ENCODE measurements at places on chromosomes 2 and 18. TPM values are rescaled to one million over a fixed set of nuclear protein-coding genes. Genes with fewer than 3 reads are reported as not detected.

- no peak for DNase-seq
- no peak overlapping the region for H3K4me3 ChIP-seq
- H3K27ac ChIP-seq, result no peak overlapping the region
- peaks cover 3% of the 10 kb centered on the region for H3K27me3 ChIP-seq
- no peaks in the 10 kb centered on the region for H3K36me3 ChIP-seq
Observed at GRCh38 chr2:99512181-99512591, 22.4 kb upstream of the REV1 start.

GRCh38 chr2:235283246-235283645 lies 210.6 kb upstream of the AGAP1 start:
- H3K4me1 ChIP-seq, result no peaks in the 10 kb centered on the region
- peak; percentile 52 for DNase-seq
- H3K27me3 ChIP-seq, result peaks cover 15% of the 10 kb centered on the region
- H3K27ac ChIP-seq, result no peak overlapping the region
- H3K4me3 ChIP-seq, result no peak overlapping the region
- H3K36me3 ChIP-seq, result no peaks in the 10 kb centered on the region

STK25 gene
- 211 TPM for total RNA-seq

GRCh38 chr2:150034665-150035064 lies 447.1 kb upstream of the MMADHC start:
- no peak overlapping the region for H3K4me3 ChIP-seq
- no peaks in the 10 kb centered on the region for H3K36me3 ChIP-seq
- H3K4me1 ChIP-seq, result no peaks in the 10 kb centered on the region
- no peaks in the 10 kb centered on the region for H3K27me3 ChIP-seq

DNA sequence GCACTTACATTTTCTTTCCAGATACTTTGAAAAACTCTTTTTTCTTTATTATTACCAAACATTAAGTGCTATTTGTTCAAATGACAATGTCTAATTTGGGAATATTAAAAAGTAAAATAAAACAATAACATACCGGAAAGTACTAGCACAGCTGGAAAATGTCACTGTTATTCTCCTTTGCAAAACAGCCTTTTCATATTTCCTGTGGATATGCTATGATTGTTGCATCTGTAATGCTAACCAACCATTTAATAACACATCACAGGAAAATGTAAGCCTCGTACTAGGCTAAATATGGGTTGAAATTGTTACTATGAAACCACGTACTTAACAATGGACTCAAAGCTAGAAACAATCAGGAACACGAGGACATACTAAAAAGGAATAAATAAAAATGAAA lies 298.1 kb downstream of the CBLN2 start:
- no peaks in the 10 kb centered on the region for H3K4me1 ChIP-seq
- no peak overlapping the region for H3K4me3 ChIP-seq
- no peaks in the 10 kb centered on the region for H3K36me3 ChIP-seq
- no peak overlapping the region for H3K27ac ChIP-seq
- no peaks in the 10 kb centered on the region for H3K27me3 ChIP-seq
- DNase-seq, result no peak

SERPINB7 gene
- 18.0 TPM for total RNA-seq

- H3K27ac ChIP-seq, result peak within 1 kb of the TSS; percentile 90
- H3K27me3 ChIP-seq, result no peaks in the 10 kb centered on the region
- peak; percentile 87 for DNase-seq
- no peaks in the 10 kb centered on the region for H3K4me1 ChIP-seq
Observed at GRCh38 chr2:5691985-5692529, at the start of gene SOX11. TSS of gene SOX11 (plus strand) at chr2:5692384. CDS start at chr2:5692722, 338 bp downstream.

DNA sequence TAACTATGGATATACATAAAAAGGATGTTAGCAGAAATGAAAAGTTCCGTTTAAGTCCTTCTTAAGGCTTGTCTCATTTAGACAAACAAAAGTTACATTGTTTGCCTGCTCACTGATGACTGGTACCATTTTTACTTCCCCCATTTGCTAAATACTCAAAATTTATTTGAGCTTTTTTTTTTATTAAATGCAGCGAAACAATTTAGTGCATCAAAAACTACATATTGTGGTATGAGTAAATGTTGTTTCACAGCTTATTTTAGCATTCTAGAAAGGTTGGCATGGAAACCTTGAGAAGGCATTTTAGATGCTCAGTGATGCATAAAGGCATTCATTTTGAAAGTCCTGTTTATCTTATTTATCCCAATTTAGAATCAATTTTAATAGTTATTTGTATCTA lies 100.0 kb downstream of the MAP2 start:
- DNase-seq, result peak; percentile 33
- H3K4me1 ChIP-seq, result peaks cover 35% of the 10 kb centered on the region
- H3K27ac ChIP-seq, result peak overlapping the region; percentile 35
- H3K36me3 ChIP-seq, result no peaks in the 10 kb centered on the region
- H3K27me3 ChIP-seq, result no peaks in the 10 kb centered on the region
- H3K4me3 ChIP-seq, result peak overlapping the region; percentile 2

DNA sequence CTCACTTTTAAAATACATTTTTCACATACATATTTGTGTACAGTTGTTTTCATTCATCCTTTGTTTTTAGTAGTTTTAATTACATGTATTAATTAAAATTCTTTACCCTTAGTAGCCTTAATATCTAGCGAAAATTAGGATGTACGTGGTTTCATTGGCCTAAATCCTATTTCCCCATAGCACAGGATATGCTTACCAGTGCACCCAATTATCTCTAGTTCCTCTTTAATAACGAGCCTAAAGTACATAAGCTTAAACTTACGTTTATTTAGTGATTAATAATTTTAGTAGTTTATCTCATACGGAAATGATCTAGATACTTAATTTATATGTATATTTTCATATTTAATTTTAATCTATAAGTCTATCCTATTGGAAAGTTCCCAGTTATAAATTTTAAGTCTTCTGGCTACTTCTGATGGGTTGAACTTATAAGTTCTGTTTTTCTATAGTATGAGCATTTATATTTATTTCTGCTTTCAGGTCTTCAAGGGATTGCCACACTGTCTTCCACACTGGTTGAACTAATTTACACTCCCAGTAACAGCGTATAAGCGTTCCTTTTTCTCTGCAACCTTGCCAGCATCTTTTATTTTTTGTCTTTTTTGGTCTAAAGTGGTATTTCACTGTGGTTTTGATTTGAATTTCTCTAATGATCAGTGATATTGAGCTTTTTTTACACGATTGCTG lies 21.4 kb upstream of the RUFY4 start:
- no peak overlapping the region for H3K27ac ChIP-seq
- no peaks in the 10 kb centered on the region for H3K4me1 ChIP-seq
- H3K27me3 ChIP-seq, result peaks cover 6% of the 10 kb centered on the region
- DNase-seq, result no peak
- H3K4me3 ChIP-seq, result no peak overlapping the region

CRACDL gene
- total RNA-seq, result 5.7 TPM

UGT1A8 gene
- not detected for total RNA-seq

Data from astrocyte (in vitro differentiated cells and primary cell).